Caudate nucleus (tissue), 63 donors: ENCODE measurements at places on chromosomes 16 and 17.

DNA sequence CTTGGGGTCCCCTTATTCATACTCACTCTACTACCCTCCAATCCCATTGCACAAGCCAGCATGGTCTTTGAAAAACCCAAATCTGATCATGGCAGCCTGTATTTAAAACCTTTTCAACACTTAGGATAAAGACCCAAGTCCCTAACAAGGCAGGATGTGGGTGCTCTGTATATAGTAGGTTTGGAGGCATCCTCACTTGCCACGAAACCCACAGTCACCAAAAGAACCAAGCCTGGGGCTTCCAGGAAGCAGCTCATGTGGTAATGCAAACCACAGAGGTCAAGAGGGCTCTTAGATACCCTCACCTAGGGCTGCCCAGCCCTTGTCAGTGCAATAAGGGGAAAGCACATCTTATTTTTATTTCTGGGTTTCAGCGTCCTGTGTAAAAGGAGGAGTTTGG, 218.6 kb upstream of the ASIC2 start:
- no peak for DNase-seq

GRCh38 chr17:1078831-1079561, 82.1 kb downstream of the TIMM22 start:
- DNase-seq: no peak

DNA sequence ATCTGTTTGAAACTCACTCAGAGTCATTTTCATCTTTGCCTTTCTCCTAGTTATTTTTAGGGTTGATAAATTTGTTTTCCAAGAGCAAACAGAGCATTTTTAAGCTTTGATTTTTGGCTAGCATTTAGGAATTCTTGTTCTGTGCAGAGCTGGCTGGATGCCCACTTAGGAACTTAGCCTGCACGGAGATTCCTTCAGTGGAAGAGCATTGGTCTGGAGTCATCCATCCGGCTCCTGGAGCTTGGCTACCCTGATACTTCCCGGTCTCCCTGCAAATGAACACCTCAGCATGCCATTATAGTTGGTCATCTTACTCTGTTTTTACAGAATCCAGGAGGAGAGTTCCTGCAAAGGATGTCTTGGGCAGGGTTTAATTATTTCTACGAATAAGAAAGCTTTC, 57.1 kb downstream of the SPECC1 start:
- no peak for DNase-seq

DNA sequence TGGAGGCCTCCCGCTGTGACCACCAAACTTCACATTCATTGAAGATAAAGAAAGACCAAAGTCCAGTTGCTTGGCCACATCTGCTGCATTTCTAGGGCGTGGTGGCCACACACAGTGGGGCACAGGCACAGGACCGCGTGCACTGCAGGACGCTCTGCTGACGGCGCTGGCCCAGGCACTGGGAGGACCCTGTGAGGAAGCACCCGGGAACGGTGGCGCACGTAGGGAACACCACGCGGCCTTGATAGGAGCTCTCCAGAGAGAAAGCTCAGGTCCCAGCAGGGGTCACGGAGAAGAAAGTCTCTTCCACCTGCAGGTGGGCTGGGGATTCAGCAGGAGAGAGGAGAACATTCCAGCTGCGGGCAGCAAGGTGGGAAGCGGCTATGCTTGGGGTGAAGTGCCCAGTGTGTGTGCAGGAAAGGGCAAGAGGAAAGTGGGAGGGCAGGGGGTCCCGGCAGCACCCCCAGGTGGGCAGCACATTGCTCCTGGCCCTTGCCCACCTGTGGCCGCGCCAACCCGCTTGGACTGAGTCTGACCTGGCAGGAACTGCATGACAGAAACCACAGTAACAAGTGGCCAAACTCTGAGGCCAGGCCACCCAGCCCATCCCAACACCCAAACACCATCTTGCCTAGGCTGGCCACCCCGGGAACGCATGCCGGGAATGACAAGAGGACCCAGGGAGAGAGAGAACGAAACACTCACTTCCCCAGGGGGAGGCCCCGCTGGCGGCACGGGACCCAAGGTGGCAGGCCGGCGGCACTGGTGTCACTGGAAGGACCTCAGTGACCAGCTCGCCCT, 32.8 kb downstream of the TBC1D16 start:
- DNase-seq: no peak

GRCh38 chr17:38613981-38614779, 8.4 kb upstream of the SRCIN1 start:
- DNase-seq: no peak

DNA sequence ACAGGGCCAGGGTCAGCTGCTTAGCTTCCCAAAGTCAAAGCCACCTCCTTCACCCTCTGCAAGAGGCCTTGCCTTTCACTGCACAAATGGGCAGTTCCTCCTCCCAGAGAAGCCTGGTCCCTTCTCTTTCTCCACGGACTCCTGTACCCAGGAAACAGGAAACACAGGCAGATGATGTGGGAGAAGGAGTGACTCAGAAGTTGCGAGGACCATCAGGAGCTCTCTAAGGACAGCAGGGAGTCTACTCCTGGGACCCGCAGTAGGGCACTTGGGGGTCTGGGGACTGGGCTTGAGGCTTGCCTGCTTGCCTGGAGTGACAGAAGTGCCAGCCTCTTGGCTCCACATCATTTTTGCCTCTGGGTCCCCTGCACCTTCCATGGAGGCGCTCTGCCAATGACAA, 47.4 kb upstream of the KSR1 start:
- no peak for DNase-seq

DNA sequence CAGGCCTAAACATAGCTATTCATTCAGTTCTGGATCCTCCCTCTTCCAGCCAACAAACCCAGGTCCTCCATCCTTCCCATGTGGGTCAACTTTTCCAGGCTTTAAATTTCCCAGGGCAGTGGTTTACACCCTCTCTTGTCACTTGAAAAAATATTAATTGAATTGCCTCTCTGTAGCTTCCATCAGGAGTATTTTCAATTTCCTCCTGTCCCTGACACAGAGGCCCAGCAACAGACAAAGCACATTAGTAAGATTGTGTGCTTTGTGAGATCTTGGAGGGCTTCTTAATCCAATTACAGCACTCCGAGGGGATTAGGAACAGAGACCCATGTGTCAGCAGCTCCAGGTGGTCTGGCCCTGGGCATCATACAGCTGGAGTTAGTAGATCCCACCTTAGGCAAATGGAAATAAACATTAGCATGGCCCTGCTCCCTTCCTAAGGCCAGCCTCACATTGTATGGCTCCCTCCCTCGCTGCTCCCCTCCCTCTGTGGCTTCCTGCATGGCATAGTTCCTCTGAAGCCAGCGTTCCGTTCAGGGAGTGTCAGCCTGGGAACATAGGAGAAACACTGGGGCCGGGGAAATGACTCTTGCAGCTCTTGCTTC, 132.7 kb upstream of the HSBP1 start:
- DNase-seq: no peak

GRCh38 chr17:40287159-40287493, 553 bp upstream of the CDC6 start:
- no peak for DNase-seq

DNA sequence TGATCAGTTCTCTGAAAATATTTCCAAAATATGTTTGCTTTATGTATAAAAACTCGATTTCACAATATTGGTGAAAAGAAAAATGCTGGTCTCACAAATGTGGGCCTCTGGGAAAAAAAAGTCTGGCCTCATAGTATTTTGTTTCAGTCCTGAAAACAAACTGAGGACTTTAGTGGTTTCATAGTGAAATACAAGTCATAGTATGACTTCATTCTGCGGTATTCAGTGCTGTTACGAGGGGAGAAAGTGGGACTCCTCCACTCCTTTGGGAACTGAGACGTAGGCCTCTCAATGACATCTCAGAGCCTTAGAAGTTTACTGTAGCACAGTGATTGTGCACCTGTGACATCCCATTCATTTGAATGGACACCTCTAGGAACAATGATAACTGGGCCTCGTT, 56.0 kb downstream of the CYB561 start:
- DNase-seq: no peak

GRCh38 chr17:66837885-66838665, 3.2 kb downstream of the CACNG5 start:
- DNase-seq: no peak

DNA sequence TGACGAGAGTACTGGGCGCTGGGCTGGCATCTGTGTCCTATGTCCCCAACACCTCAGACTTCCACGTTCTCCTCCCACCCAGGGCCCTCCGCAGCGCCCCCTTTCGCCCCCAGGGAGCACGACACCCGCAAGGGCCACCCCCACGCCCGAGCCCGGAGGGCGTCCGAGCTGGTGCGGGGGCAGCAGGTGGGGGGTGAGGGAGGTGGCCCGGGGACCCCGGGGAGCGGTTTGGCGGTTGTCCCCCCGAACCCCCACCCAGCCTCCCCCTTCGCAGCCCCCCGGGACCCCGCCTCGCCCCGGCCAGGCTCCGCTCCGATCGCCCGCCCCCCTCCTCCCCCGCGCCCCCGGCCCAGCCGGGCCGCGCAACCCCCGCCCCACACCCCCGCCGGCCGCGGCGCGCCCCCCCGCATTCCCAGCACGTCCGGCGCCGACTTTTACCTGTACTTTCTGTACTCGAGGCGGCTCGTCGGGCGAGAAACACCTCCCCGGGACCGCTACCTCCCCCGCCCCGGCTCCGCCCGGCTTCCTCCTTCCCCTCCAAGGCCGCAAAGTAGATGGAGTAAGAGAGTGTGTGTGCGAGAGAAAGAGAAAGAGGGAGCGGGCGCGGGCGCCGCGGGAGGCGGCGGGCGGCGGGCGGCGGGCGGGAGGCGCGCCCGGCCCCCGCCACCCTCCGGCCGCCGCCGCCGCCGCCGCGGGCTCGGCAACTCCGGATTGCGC, 901 bp downstream of the CDYL2 start:
- DNase-seq: no peak

- DNase-seq: no peak
These were observed 224.7 kb downstream of the SOX9 start for GRCh38 chr17:72345536-72345935.

GRCh38 chr16:71373073-71373472, 14.6 kb downstream of the CALB2 start:
- no peak for DNase-seq

- DNase-seq: no peak
These were observed 15.2 kb upstream of the DPEP1 start for GRCh38 chr16:89598199-89598598.

- no peak for DNase-seq
These were observed 5.0 kb upstream of the CETP start for GRCh38 chr16:56956756-56957155.

- no peak for DNase-seq
These were observed 20.9 kb downstream of the SOCS1 start for GRCh38 chr16:11234884-11235702.

DNA sequence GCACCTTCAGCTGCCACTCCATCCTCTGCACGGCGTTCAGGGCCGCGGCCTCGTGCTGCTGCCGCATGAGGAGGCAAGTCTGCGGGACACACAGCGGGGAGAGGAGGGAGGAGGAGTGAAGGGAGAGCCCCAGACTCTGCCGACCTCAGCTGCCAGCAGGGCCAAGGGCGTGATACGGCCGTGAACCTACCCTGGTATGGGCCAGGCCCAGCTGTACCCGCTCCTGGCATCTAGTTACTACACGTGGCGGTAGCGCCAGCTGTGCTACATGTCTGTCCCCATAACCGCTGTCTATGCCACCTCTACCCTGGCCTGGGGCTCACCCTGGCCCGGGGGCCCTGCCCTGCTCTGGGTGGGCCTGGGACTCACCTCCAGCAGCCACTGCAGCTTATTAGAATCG, 51.1 kb downstream of the ZNF778 start:
- DNase-seq: no peak

DNA sequence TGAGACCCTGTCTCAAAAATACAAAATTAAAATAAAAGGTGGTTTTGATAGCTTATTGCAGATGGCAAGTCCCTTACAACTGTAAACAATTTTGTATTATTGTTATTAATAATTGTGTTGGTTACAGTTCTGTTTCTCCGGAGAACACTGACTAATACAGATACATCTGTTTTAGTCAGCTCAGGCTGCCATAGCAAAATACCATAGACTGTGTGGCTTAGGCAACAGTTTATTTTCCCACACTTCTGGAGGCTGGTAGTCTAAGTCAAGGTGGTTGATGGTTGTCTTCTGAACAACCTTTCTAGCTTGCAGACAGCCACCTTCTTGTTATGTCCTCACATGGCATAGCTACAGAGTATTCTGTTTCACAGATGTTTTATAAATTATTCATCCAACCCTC, 14.2 kb upstream of the IL21R start:
- no peak for DNase-seq

DNA sequence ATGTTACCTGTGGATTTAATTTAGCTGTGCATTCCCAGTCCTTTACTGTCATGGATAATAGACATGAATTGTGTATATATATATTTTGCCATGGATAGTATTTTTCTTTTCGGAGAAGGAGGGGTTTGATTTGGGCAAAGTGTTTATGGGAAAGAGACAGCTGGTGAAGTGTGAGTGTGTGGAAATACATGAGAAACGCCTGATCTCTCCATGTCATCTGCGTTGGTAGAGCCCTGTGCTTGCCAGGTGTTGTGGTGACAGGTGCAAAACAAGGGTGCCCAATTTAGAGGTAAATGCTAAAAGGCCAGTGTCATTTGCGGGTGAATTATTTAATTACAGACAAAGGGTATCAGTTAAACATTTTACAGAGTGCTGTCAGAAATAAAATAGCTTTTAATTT, 23.4 kb downstream of the NDEL1 start:
- no peak for DNase-seq
